ENCODE measurements at places on chromosomes 2 and 18. TPM values are rescaled to one million over a fixed set of nuclear protein-coding genes. Genes with fewer than 3 reads are reported as not detected.

The CLEC4F gene
- not detected for total RNA-seq

The SLC23A3 gene
- total RNA-seq: 0.63 TPM

The RND3 gene
- total RNA-seq: 152 TPM

The COL6A3 gene
- total RNA-seq: 2.8 TPM

The SERPINB12 gene
- total RNA-seq: not detected

The ATL2 gene
- total RNA-seq: 170 TPM

The CNRIP1 gene
- total RNA-seq: 100 TPM

The C2orf72 gene
- 33.5 TPM for total RNA-seq

The LOXHD1 gene
- 0.31 TPM for total RNA-seq

The STEAP3 gene
- not detected for total RNA-seq

The FOXD4L1 gene
- 0.63 TPM for total RNA-seq

The ACADL gene
- total RNA-seq: 11.0 TPM

The GALNT5 gene
- total RNA-seq: under 0.01 TPM

The ALPP gene
- not detected for total RNA-seq

The STPG4 gene
- total RNA-seq: 1.9 TPM

The MC4R gene
- total RNA-seq: 1.3 TPM

The ASXL2 gene
- 11.0 TPM for total RNA-seq

The PRSS56 gene
- total RNA-seq: not detected

The HOXD8 gene
- not detected for total RNA-seq

The DTNA gene
- total RNA-seq: 69.2 TPM

The CD207 gene
- total RNA-seq: not detected

The C2orf80 gene
- 21.0 TPM for total RNA-seq

The CRYGD gene
- total RNA-seq: not detected

The FAM124B gene
- 6.9 TPM for total RNA-seq

The EPB41L3 gene
- total RNA-seq: 85.8 TPM

The VWC2L gene
- 7.8 TPM for total RNA-seq

The C2orf78 gene
- total RNA-seq: not detected

The MAP2 gene
- 1,096 TPM for total RNA-seq

The BOD1L2 gene
- not detected for total RNA-seq

The FOXI3 gene
- total RNA-seq: 0.63 TPM

All from parietal lobe (tissue), 2 donors.